Spinal cord (tissue), 10 donors: ENCODE measurements at places on chromosomes 4 and X. TPM values are rescaled to one million over a fixed set of nuclear protein-coding genes. Genes with fewer than 3 reads are reported as not detected.

The LRAT gene
- 0.80 TPM for polyA plus RNA-seq

The DUSP21 gene
- polyA plus RNA-seq: not detected

The TIMM8A gene
- polyA plus RNA-seq: 14.4 TPM

The SMIM10L2A gene
- polyA plus RNA-seq: 41.6 TPM

The THAP9 gene
- 6.9 TPM for polyA plus RNA-seq

The NPY5R gene
- polyA plus RNA-seq: 9.9 TPM

The RTL3 gene
- not detected for polyA plus RNA-seq

The SSX4 gene
- not detected for polyA plus RNA-seq

The C1QTNF7 gene
- 0.54 TPM for polyA plus RNA-seq

The KDR gene
- 29.1 TPM for polyA plus RNA-seq

The IL2RG gene
- 0.95 TPM for polyA plus RNA-seq

The PAGE2 gene
- not detected for polyA plus RNA-seq

The STK32B gene
- polyA plus RNA-seq: 25.6 TPM
